T47D (cell line): ENCODE measurements at places on chromosomes 2 and 18.
A peak's percentile ranks its signal among the peaks of the same experiment; 100 is the strongest.

- no peak for DNase-seq
Measured at GRCh38 chr2:232502511-232502910, 14.9 kb upstream of the ECEL1 start.

- no peak for DNase-seq
Measured at GRCh38 chr18:6595666-6596065, 133.8 kb upstream of the ARHGAP28 start.

DNA sequence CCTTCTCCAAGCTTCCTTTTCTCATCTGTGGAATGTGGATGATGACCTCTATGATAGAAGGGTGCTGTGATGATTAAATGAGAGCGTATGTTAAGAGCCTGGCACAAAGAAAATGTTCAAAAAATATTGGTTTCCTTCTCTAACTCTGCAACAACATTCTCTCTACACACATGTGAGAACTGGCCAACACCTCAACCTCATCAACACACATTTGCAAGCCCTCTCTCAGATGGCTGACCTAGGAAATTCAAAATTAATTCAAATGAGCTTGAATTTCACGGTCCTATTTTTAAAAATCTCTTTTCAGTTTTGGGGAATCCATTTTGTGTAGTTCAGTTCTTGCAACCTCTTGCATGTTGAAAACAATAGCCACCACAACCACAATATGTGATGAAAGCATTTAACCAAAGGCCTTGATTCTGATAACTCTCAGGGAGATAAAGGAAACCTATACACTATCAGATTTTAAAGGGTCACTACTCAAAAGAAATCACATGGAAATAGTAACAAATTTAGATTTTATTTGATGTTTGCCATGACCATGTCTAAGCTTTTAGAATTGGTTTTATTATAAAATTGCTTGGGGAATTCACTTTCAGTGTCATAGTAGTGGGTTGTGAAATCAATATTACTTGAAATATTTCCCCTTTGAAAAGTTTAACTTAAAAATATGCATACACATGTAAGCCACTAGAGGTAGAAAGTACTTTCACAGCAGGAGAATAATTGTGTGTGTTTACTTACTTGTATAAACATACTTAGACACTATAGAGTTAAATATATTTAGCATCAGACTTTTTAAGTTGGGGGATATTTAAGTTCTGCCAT, 16.6 kb upstream of the NABP1 start:
- DNase-seq, result no peak

- DNase-seq, result peak; percentile 15
Measured at GRCh38 chr18:22342625-22343024, 75.1 kb downstream of the CTAGE1 start.

- no peak for DNase-seq
Measured at GRCh38 chr2:215755641-215756345, 257.6 kb downstream of the MREG start.

- DNase-seq, result no peak
Measured at GRCh38 chr18:49811151-49811938, 2.0 kb downstream of the ACAA2 start.

DNA sequence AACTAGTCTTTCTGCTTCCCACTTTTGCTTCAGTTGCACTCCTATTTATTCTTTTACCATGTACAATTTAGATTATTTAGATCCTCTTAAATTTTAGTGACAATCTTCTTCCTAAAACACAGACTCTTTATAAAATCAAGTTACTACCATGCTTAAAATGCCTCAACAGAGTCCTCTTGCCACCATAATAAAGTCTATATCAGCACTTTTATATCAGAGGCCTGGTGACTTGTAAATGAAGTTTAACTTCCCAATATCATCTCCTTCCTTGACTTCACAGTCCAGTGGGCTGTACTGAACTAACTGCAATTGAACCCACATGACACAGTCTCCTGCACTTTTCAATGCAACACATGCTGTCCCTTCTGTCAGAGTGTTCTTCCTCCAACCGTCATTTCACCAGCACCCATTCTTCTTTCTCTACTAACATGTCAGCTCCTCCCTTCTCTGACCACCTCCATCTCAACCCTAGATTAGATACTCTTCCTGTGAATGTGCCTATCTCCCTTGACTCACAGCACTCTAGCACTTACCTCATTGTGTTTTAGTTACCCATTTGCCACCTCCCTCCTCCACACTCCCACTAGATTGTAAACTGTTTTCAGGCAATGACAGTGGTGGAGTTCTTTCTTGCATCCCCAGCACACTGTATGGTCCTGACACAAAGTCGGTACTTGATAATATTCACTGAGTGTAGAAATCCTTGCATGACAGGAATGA, 414.9 kb downstream of the SATB2 start:
- no peak for DNase-seq

- DNase-seq, result no peak
Measured at GRCh38 chr18:58951986-58952702, 87.5 kb downstream of the ZNF532 start.

DNA sequence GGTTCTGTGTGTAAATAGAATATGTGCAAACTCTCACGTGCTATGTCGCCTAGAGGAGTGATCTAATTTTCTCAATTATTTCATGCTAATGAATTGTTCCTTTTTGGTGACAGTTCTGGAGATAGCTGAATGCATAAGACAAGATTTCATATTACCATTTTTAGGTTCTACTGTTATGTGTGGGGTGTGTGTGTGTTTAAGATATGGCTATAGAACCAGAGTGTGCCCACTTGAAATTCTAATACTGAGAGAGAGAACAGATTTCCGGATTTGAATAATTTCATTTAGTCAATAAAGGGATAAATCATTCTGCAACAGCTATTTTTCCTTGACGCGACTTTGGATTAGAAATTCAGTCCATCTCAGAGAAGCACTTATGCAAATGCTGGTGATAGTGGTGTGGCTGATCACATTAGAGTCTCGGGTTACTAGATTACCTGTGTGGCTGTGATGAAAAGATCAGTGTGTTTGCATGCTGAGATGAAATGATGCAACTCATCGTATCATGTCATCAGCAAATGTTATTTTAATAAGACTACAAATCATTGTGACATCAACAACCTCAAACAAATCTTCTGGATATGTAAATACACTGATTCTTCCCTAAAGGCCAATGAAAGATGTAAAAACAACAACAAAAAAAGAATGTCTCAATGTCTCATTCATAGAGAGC, 415.9 kb downstream of the EPHA4 start:
- DNase-seq, result no peak

DNA sequence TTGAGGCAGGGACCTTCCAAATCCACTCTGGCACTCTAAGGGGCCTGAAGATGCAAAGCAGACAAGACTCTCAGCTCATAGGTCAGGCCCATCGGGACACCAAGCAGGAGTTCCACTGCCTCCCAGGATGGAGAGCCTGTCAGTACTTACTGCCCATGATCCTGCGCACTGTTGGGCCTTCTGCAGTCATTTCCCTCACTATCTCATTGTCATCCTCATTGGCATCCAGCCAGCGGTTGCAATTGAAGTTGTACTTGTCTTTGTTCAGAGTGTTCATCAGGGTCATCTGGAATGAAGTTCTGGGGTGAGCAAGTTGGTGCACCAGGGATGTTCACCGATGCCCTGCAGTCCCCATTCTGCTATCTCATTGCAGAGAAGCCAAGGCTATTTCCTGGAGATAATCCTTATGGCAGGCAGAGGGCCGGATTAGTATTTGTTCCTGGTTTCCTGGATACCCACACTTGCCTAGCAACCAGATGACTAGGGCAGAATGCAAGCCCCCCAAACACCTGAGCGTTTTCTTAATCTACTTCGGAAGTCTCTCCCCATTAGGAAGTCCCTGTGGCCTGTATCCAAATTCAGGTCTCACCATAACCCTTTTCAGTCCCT, 65.1 kb downstream of the LOXHD1 start:
- DNase-seq, result no peak

DNA sequence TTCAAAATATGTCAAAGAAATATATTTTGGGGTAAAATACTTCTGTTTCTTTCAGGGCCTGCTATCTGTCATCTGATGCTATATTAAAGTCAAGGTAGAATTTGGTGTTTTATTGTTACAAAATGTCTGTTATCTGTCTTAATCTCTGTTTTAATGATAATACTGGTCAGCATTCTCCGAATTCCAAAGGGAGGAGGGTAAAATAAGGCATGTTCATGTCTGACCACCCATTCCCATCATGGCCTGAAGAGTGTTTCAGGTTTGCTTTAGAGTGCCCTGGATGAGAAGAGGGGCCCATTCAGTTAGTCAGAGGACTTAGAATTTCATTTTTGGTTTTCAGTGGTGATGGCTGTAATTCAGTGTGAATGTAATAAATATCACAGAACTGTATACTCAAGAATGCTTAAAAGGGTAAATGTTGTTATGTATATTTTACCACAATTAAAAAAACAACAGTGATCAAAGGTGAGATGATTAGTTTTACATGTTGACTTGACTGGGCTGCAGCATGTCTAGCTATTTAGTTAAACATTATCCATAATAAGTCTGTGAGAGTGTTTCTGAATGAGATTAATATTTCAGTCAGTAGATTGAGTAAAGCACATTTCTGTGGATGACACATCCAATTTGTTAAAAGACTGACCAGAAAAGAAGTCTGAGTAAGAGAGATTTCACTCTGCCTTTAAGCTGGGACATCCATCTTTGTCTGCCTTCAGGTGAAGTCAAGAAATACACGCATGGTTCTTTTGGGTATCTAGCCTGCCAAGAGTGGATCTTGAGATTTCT, 467.9 kb upstream of the SYT4 start:
- DNase-seq, result no peak

- no peak for DNase-seq
Measured at GRCh38 chr2:48169141-48169592, 262.9 kb upstream of the FBXO11 start.

DNA sequence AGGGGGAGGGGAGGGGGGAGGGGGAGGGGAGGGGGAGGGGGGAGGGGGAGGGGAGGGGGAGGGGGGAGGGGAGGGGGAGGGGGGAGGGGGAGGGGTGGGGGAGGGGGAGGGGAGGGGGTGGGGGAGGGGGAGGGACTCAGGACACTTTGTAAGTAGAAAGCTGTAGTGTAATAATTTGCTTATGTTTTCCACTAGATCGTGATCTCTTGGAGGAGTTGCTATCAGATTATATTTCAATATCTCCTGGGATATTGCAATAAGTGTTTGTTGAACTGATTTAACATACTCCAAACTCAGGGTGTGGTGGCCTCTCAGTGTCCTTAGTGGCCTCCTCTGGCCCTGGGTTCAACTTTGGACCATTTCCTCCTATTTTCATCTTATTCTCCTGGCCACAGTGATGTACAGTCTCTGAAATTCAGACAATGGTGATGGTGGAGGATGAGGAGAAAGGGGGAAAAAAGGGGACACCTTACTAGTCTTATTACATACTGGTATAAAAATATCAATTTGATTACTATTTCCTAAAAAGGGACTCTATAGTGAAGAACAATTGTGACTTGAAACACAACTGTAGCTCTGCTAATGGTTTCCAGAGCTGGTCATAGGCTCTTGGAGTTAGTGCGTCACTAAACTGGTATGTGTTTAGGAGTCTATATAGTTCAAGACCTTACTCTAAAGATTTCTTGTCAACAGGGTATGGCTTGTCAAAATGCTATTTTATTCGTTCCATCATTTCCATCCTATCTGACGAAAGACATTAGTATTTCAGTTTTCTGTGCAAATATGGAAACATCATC, 89.6 kb downstream of the DDX1 start:
- DNase-seq, result no peak

- DNase-seq, result peak; percentile 35
Measured at GRCh38 chr2:116718451-116718850, 1096.0 kb upstream of the DDX18 start.

DNA sequence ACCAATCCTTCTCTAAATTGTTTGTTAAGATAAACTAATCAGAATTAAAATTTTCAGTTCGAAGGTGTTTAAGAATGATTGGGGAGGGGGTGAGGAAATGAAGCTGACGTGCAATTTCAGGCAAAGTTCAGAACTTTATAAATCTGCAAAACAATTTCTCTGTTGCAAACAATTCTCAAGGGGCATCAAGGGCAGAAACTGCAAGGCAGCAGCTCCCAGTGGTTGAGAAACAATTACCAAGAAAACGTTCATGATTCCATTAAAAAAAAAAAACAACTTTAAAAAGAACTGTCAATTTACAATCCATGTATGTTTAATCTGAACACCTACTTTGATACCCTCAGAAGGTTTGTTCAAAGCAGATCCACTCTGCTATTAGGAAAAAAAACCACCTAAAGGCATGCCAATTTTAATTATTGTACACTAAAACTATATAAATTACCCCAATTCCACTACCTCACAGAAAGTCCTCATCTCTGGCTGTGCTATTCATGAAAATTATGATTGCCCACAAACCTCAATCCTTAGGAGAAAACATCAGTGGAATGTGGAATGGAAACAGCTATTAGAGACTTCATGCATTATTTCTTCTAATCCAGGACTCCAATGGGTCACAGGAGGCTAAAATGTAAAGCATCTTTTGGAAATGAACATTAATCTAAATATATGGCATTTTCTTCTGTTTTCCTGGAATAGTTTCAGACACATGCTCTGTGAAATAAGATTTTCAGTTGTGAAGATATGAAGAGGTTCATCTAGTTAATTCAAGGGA, 119.9 kb upstream of the ACVR1C start:
- DNase-seq, result no peak

DNA sequence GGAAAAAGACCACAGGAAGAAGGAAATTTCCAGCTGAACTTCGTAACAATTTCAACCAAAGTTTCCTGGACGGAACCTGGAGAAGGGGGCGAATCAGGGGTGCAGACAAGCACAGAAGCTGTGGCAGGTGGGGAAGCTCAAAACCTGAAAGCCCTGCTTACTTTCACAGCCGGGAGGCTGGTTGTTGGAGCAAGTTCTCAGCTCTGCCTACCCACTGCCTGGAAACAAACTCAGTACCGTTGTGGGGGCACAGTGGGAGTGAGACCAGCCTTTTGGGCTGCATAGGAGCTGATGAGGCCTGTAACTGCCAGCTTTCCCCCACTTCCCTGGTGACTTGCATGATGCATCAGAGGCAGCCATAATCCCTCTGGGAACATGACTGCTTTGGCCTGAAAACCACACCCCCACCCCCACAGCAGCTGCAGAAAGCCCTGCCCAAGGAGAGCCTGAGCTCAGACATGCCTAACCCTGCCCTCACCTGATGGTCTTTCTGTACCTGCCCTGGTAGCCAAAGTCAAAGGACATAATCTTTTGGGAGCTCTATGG, 207.0 kb upstream of the VWC2L start:
- DNase-seq, result no peak

- no peak for DNase-seq
Measured at GRCh38 chr18:4358618-4359017, 96.5 kb downstream of the DLGAP1 start.

GRCh38 chr2:88060907-88061275, 5.3 kb upstream of the KRCC1 start:
- no peak for DNase-seq

GRCh38 chr2:77807531-77808215, 285.5 kb upstream of the LRRTM4 start:
- DNase-seq, result no peak

- no peak for DNase-seq
Measured at GRCh38 chr2:150097901-150098531, 389.5 kb downstream of the RND3 start.

- no peak for DNase-seq
Measured at GRCh38 chr2:207040696-207041095, 101.4 kb downstream of the CPO start.

- DNase-seq, result no peak
Measured at GRCh38 chr18:73258375-73259087, 390.7 kb upstream of the NETO1 start.

GRCh38 chr2:191927991-191928390, 81.1 kb upstream of the CAVIN2 start:
- DNase-seq, result no peak
